ENCODE measurements at places on chromosomes 6 and 20. TPM values are rescaled to one million over a fixed set of nuclear protein-coding genes. Genes with fewer than 3 reads are reported as not detected.
A peak's percentile ranks its signal among the peaks of the same experiment; 100 is the strongest.

DNA sequence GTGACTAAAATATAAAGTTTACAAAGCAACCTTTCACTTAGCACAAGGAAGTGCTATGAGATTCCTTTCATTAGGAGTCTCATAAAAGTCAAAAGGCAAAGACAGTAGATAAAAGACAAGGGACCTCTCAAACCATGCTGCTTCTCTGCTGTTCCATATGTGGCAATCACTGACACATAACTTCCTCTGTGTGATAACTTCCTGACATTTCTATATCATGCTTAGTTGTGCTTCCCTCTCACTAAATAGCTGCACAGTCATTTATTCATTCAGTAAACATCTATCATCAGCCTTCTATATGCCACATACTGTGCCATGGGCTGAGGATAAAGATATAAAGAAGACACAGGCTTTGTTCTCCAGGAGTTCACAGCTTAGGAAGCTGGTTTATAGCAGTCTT is 214.8 kb upstream of the GRIK2 start:
- no peaks in the 10 kb centered on the region for H3K27me3 ChIP-seq
- no peaks in the 10 kb centered on the region for H3K36me3 ChIP-seq
- no peak overlapping the region for H3K27ac ChIP-seq
- no peaks in the 10 kb centered on the region for H3K4me1 ChIP-seq
- DNase-seq, result no peak

Gene TNF
- 34.2 TPM for total RNA-seq

Gene AFG1L
- total RNA-seq, result 3.0 TPM

DNA sequence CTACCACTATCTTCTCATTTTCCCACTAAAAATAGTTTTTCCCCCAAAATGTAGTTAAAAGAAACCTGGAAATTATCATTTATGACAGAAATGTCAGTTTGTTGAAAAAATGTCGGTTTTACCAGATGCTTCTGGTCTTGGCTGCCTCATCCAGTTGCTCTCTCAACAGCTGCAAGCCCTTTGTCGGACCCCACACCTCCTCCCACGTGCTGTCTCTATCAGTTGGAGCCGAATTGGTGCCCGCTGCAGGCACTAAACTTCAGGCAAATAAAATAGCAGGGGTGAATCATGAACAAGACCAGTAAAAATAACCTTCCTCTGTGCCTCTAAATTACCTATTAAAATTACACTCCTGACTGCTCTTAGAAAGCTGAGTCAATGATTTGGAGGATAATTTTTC is 129.5 kb upstream of the CEP162 start:
- H3K4me3 ChIP-seq, result no peak overlapping the region
- no peaks in the 10 kb centered on the region for H3K27me3 ChIP-seq
- no peak for DNase-seq
- no peak overlapping the region for H3K27ac ChIP-seq
- H3K4me1 ChIP-seq, result no peaks in the 10 kb centered on the region
- H3K36me3 ChIP-seq, result no peaks in the 10 kb centered on the region

DNA sequence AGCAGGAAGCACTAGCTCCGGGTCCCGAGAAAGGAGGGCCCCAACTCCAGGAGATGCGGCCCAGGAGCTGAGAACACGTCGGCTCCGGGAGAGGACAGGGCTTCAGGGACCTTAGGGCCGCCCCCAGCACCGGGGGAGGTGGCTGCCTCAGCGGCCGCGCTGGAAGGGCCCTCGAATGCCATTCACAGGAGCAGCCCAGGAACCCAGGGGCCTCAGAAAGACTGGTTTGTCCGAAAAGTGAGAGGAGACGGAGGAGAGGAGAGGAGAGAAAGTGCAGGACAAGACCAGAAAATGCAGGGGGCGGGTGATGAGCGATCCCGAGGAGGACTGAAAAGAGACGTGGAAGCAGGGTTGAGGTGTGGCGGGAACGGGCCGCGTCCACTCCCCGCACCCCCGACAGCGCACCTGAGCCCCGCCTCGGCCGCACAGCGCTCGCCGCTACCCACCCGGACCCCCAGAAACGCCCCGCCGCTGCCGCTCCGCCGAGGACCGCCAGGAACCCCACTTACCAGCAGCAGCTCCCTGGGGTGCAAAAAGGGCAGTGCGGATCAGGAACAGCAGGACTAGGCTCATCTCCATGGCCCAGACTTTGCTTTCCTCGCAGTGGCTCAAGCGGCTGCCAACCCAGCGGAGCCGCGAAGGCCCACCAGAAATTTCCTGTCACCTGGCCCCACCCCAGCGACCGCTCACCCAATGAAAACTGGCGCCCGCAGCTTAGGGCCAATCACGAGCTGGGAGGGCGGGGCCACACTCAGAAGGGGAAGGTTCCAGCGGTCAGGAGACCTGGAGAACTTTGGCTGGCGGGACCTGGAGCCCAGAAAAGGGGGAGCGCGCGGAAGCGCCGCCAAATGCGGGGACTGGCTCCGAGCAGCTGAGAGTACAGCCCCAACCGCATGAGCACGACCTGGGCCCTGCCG is 25.4 kb downstream of the HLA-F start:
- peak overlapping the region; percentile 80 for H3K4me3 ChIP-seq
- DNase-seq, result peak; percentile 81
- no peaks in the 10 kb centered on the region for H3K27me3 ChIP-seq
- no peak overlapping the region for H3K27ac ChIP-seq

DNA sequence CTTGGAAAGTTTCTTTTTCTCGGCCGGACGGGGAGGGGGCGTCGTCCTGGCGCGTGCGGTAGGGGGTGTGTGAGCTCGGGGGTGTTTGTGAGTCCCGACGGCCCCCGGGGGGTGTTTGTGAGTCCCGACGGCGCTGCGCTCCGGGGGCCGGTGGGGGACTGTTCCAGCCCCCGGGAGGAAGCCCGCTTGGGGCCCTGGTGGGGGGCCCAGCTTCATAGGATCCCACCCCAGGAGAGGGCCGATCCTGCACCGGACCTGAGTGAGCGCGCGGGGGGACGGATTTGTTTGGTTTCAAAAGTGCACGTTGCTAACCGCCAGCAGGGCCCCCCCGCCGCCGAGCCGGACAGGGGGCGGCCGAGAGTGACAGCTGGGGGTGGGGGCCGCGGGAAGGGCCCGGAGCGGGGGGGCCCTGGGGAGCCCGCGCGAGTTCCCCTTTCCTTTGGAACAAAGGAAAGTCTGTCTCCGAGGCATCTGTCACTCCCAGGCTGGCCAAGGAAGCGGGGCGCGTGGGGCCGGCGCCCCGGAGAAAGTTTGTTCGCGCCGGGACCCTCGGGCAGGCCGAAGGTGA is 485 bp downstream of the TGIF2 start:
- peak overlapping the region; percentile 97 for H3K4me3 ChIP-seq
- peak overlapping the region; percentile 100 for H3K27ac ChIP-seq
- peaks cover 45% of the 10 kb centered on the region for H3K4me1 ChIP-seq
- H3K27me3 ChIP-seq, result no peaks in the 10 kb centered on the region
- H3K36me3 ChIP-seq, result peaks cover 6% of the 10 kb centered on the region
- no peak for DNase-seq

Gene FOXS1
- total RNA-seq, result not detected

- no peaks in the 10 kb centered on the region for H3K4me1 ChIP-seq
- H3K36me3 ChIP-seq, result no peaks in the 10 kb centered on the region
- no peak overlapping the region for H3K4me3 ChIP-seq
- H3K27me3 ChIP-seq, result no peaks in the 10 kb centered on the region
Observed at GRCh38 chr6:73665686-73666319, 12.0 kb upstream of the SLC17A5 start.

GRCh38 chr6:24979176-24979575 is 43.4 kb upstream of the RIPOR2 start:
- no peak overlapping the region for H3K4me3 ChIP-seq
- no peaks in the 10 kb centered on the region for H3K27me3 ChIP-seq
- peaks cover 7% of the 10 kb centered on the region for H3K36me3 ChIP-seq
- peaks cover 29% of the 10 kb centered on the region for H3K4me1 ChIP-seq
- H3K27ac ChIP-seq, result no peak overlapping the region
- DNase-seq, result no peak

DNA sequence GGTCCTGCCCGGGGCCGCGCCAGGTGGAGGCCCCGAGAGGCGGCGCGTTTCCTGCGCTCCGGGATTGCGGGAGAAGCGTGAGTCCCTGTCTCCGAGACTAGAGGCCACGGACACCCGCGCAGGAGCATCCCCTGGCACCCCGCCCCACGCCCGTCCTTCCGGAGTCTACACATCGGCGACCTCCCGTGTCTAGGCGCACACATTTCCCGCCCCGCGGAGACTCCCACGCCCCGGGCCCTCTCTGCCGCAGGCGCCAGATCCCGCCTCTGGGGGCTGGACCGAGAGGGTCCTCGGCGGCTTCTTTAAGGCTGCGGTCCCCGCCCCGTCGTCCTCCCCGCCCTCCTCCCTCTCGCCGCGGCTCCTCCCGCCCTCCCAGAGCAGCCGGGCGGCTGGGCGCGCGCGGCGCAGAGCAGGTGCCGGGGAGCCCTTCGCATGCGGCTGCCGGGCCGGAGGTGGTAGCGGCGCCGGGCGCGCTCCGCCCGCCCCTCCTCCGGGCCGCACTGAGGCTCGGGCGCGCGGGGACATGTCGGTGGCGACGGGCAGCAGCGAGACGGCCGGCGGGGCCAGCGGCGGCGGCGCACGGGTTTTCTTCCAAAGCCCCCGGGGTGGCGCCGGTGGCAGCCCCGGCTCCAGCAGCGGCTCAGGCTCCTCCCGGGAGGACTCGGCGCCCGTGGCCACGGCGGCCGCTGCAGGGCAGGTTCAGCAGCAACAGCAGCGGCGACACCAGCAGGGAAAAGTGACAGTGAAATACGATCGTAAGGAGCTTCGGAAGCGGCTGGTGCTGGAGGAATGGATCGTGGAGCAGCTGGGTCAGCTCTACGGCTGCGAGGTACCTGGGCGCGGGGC is at the start of gene PPP1R14C:
TSS of gene PPP1R14C (plus strand) at position 375 of the 846 bp plus-strand sequence. CDS start at position 524, 149 bp downstream.
- H3K27ac ChIP-seq, result no peak within 1 kb of the TSS
- H3K27me3 ChIP-seq, result peaks cover 65% of the 10 kb centered on the region
- H3K4me3 ChIP-seq, result peak within 1 kb of the TSS; percentile 30
- DNase-seq, result no peak
- H3K4me1 ChIP-seq, result peaks cover 16% of the 10 kb centered on the region
- no peaks in the 10 kb centered on the region for H3K36me3 ChIP-seq

DNA sequence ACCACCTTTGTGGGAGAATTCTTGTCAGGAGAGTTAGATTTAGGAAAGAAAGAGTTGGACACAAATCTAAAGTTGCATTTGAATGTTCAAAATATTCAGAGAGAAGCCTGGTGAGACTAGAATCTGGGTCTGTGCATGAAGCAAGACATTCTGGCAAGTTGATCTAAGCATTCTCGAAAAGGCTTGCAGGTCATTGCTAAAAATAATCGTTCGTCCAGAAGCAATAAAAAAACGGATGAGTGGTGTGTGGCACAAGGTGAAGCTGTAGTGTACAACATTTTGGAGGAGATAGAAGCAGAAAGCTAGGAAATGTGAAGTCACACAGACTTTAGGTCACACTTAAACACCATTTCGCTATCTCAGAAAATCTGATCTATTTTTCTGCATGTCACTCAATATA is 114.9 kb upstream of the IFNGR1 start:
- no peaks in the 10 kb centered on the region for H3K4me1 ChIP-seq
- no peak overlapping the region for H3K4me3 ChIP-seq
- H3K27me3 ChIP-seq, result no peaks in the 10 kb centered on the region
- H3K36me3 ChIP-seq, result no peaks in the 10 kb centered on the region
- DNase-seq, result no peak

GRCh38 chr6:25413207-25413905 is 134.2 kb downstream of the CARMIL1 start:
- H3K4me3 ChIP-seq, result no peak overlapping the region
- no peak for DNase-seq
- no peak overlapping the region for H3K27ac ChIP-seq
- H3K4me1 ChIP-seq, result peaks cover 16% of the 10 kb centered on the region
- H3K36me3 ChIP-seq, result no peaks in the 10 kb centered on the region

DNA sequence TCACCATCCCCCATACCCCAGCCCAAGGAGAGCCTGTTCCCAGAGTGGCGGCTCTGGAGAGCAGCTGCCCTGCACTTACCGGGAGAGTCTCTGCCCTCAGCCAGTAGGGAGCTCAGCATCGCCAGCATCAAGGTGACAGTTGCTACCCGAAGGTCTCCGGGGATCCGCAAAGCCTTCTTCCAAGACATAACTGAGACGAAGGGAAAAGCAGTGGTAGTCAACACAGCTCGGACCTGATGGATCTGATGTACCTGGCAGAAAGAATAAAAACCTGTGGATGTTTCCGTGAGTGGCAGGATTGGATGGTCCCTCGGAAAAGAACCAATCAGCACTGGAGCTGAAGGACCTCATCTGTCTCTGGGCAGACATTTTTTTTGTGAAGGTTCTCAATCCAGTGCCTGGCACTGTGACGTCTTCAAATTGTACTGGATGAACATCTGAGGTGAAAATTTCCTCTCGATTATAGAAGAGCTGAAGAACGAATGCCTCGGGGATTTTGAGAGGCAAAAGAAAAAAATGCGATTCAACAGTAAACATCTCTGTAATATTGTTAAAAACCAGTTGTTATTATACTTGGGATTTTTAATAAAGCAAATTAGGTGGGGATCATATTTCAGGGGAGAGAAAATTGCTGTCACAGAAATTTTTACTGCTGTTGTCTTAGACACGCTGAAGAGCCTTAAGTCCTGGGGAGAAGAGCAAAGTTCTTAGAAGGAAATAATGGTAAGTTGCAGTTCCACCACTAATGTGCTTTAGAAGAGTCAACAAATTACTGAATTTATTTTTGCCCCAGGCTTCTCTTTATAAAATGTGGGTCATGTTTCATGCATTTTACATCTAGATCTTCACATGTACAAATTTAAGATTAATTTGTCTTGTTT is at the start of gene HLA-DQB1:
TSS of gene HLA-DQB1 (minus strand) at position 238 of the 881 bp plus-strand sequence. CDS start at position 188, 50 bp downstream.
- no peaks in the 10 kb centered on the region for H3K36me3 ChIP-seq
- peak within 1 kb of the TSS; percentile 47 for H3K4me3 ChIP-seq
- peak; percentile 75 for DNase-seq
- H3K27me3 ChIP-seq, result no peaks in the 10 kb centered on the region
- peaks cover 4% of the 10 kb centered on the region for H3K4me1 ChIP-seq
- no peak within 1 kb of the TSS for H3K27ac ChIP-seq

Gene ECT2L
- total RNA-seq, result not detected

GRCh38 chr6:52161689-52162438 is 24.3 kb upstream of the IL17A start:
- no peaks in the 10 kb centered on the region for H3K36me3 ChIP-seq
- no peak overlapping the region for H3K4me3 ChIP-seq
- no peak overlapping the region for H3K27ac ChIP-seq
- DNase-seq, result no peak
- no peaks in the 10 kb centered on the region for H3K27me3 ChIP-seq

GRCh38 chr6:149221774-149222070 is 95.8 kb upstream of the TAB2 start:
- no peaks in the 10 kb centered on the region for H3K27me3 ChIP-seq
- no peaks in the 10 kb centered on the region for H3K4me1 ChIP-seq
- no peak for DNase-seq
- no peak overlapping the region for H3K27ac ChIP-seq

DNA sequence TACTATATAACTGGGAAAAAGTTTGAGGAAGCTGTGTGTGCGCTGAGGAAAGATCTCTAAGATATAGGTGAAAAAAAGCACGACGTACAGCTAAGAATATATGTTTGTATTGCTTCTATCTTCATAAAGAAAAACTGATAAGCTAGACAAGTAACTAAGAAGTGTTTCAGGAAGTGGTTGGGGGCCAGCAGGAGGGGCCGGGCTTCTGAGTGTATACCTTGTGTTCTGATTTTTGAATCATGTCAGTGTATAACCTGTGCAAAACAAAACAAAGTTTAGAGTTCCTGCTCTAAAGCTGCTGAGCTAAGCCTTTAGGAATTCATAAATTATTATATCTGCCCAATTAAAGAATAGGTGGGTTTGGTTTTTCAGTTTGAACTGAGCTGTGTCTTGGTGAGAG is 7.9 kb upstream of the OSER1 start:
- peak overlapping the region; percentile 71 for H3K27ac ChIP-seq
- peak overlapping the region; percentile 41 for H3K4me3 ChIP-seq
- H3K36me3 ChIP-seq, result peaks cover 4% of the 10 kb centered on the region
- DNase-seq, result peak; percentile 48
- H3K4me1 ChIP-seq, result peaks cover 46% of the 10 kb centered on the region

All from CD4-positive, alpha-beta T cell (primary cell).